Activated T-cell treated with anti-CD3 and anti-CD28 coated beads, Interleukin-2, amount 50 U/mL, for 48 hours (primary cell): ENCODE measurements at places on chromosomes 6 and 20.

DNA sequence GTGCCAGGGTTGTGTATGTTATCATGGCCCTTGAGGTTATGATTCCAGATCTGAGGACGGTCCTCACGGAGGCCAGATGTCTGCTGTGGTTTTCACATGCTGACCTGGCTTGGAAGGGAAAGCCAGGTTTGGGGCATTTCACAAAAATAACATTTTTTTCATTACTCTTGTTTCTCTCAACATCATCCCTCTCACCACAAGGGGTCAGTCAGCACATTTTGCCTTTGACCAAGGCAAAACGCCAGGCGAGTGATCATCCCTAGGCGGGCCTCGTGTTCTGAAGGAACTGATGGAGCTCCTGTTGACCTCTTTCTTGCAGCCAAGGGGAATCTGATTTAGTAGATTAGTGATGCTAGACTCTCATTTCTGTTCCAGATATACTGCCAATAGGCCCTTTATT, 133.5 kb downstream of the TBC1D7 start:
- peak; percentile 31 for DNase-seq

- no peak for DNase-seq
Measured at GRCh38 chr6:9583753-9584352, 831.0 kb downstream of the TFAP2A start.

GRCh38 chr20:58742668-58743566, 50.3 kb downstream of the NPEPL1 start:
- no peak for DNase-seq

DNA sequence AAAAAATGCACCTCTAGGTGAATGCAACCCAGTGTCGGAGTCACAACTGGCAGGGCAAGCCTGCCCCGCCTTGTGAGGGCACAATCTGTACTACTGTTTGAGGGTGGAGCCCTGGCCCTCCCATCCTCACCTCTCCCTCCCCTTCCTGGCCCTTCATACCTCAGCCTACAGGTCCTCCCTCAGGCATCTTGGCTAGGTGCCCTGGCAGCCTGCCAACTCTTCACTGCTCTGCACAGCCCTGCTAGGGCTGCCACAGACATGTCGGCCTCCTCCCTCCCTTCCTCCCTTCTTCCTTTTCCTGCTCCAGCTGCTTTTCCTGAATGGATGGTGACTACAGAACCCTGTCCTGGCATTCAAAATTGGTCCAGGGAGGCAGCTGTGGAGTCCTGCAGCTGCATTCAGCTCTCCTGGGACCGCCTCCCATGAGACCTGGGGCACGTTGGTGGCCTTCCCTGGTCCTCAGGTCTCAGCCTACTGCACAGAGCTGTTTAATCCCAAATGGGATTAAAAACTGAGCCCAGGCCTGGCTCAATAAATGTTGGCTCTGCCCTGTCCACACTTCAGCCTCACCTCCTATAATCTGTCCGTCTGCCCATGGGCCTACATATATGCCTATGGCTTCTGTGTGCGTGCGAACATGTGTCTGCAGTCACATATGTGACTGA, 52.7 kb downstream of the CDH22 start:
- DNase-seq = no peak

- no peak for DNase-seq
Measured at GRCh38 chr6:163078712-163079111, 335.8 kb upstream of the QKI start.

GRCh38 chr6:36285797-36286196, 15.9 kb downstream of the PNPLA1 start:
- DNase-seq = no peak
